ENCODE measurements at places on chromosomes 1 and 21.

DNA sequence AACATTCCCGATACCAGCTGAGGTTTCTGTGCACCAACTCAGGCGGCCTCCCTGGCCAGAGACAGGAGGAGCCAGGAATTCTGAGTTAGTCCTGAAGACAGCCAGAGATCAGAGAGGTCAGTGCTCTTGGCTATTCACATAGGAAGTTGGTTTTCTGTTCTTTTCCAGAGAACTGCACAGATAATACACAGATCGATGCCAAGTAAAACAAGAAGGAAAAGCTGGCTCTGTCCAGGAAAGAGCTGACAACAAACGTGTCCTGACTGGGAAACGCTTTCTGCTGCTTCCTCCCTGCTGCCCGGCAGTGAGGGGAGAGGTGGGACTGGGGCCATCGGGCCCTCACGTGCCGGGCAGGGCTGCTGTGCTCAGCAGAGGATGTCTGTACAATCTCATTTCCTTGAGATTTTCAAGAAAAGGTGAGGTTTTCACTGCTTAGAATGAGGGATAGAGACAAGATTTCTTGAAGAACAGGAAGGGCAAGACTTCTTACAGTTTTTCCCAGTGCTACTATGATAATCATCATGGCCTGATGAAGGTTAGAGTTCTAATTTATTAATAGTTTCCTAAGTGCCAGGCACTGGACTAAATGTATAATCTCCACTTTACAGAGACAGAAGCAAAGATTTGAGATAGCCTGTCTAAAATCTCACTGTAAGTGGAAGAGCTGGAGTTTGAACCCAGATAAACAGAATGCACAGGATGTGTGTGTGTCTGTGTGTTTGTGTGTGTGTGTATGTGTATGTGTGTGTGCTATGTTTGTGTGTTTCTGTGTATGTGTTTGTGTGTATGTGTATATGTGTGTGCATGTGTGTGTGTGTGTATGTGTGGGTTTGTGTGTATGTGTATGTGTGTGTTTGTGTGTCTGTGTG lies 211.0 kb upstream of the RAB4A start:
- DNase-seq = no peak

GRCh38 chr21:35578347-35578782 lies 482.0 kb downstream of the SETD4 start:
- no peak for DNase-seq

DNA sequence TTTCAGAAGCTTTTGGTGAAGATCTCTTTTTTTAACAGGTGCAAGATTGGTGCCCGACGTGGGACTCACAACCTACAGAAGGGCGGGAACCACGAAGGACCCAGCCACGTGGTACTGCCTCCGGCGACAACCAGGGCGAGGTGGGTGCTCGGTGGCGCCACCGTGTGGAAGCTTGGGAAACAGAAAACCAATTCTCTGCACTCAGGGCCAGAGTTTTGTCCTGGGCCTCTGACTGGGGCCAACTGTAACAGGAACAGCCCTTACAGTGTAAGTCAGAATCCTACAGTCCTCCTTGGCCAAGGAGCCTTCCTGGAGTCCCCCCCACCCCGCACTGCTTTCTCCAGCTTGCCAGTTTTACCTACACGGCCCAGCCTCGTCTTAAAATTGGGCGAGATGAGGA lies 11.6 kb upstream of the S100A7A start:
- peak; percentile 49 for DNase-seq

DNA sequence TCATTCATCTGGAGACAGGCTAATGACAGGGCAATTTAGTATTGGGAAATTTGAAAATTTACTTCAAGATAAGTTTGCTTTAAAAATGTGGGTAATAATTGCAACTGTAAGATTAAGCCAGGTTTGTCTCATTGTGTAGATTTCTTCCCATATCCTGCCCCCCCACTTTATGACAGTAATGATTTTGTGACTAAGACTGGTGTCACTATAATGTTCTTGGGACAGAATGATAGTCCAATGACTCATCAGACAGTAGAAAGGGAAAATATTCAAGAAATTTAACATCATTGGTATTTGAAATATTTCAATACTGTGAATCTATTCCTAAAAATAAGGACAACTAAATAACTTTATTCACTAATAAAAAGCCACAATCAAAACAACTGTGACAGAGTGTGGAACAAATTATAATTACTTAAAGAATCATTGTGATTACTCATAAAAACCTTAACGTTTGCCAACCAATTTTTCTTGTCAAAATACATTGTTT lies 36.7 kb downstream of the FH start:
- no peak for DNase-seq

DNA sequence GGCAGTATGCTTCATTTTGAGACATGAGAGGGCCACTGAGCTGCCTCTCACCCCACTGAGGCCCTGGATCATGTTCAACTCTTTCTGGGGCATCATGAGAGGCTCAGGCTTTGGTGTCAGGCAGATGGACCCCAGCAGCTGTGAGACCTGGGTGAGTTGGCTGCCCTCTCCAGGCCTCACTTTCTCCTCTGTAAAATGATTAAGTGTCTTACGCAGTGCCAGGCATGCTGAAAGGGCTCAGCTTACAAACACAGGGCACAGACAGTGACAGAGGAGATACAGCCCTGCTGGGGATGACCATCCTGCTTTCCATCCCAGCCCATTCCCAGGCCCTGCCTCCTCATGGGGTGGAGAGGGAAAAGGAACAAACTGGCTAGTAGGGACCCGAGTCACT lies 387.4 kb downstream of the MATN1 start:
- DNase-seq = no peak

DNA sequence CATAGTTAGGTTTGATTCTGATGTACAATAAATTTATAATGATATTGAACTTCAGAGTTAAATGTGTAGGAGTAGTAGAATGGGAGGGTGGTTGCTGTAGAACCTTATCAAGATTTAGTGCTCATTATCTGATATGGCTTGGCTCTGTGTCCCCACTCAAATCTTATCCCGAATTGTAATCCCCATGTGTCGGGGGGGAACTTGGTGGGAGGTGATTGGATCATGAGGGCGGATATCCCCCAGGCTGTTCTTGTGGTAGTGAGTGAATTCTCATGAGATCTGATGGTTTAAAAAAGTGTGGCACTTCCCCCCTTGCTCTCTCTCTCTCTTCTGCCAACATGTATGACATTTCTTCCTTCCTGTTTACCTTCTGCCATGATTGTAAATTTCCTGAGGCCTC lies 265.5 kb downstream of the GRIK1 start:
- DNase-seq = no peak

DNA sequence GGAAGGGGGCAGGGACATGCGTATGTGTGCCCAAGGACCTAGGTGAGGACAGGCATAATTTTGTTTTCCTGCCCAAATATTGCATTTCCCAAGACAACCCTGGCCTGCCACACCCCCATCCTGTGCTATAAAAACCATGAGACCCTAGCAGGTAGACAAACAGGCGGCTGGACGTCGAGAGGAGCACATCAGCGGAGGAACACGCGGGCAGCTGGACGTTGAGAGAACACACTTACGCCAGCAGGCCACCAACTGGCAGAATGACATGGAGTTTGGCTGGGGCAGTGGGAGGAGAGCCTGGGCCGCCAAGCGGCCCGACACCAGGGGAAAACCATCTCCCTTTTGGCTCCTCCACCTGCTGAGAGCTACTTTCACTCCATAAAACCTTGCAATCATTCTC lies 3.0 kb upstream of the FGGY start:
- DNase-seq = no peak

DNA sequence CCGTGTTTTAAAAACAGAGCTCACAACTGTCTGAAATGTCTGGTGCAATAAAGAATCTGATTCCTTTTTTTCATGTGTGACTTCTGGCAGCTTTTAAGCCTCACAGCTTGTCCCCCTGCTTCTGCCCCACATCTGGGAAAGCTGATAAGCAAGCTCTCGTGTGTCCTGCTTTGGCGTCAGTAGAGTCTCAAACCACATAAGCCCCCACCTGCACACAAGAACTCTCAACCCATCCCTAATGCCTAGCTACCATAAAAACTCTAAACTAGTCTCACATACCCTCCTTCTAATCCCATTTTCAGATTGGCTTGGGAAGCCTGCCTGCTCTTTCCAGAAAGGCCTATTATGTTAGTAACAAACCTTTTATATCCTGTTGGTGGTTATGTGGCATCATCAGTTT lies 94.6 kb upstream of the DAB1 start:
- no peak for DNase-seq

- no peak for DNase-seq
These were observed 1.1 kb downstream of the KRTAP10-12 start for GRCh38 chr21:44697811-44698734.

- DNase-seq = no peak
These were observed 180.4 kb downstream of the FOXD2 start for GRCh38 chr1:47618222-47618720.

DNA sequence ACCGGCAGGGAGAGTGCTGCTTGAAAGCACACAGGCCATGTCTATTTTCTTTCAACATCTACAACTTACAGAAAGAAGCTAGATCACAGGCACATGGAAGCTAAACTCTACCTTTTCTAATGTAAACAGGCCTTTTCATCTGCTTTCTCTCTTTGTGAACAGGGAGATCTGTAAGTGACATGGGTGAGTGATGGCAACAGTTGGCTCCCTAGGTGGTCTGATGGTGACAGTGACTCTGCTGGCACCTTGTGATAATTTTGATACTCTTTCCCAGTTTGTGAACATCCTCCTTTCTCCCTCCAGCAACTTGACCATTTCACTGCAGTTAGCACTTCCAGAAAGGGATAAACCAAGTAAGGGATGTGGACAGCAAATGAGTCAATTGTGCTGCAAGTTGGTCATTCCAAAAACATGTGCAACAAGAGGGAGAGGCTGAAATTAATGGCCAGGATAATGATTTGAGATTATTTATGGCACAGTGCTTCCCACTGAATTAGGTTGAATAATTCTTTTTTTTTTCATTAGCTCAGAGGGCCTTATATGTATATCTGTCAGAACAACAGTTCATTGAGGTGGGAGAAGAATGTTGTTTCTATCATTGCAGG lies 89.5 kb downstream of the XCL2 start:
- no peak for DNase-seq

- no peak for DNase-seq
These were observed 47.5 kb upstream of the SLC19A1 start for GRCh38 chr21:45589686-45590245.

- peak; percentile 65 for DNase-seq
These were observed 47.5 kb downstream of the SYDE2 start for GRCh38 chr1:85153149-85153891.

- DNase-seq = no peak
These were observed 415.4 kb downstream of the TTLL7 start for GRCh38 chr1:83583351-83584014.

DNA sequence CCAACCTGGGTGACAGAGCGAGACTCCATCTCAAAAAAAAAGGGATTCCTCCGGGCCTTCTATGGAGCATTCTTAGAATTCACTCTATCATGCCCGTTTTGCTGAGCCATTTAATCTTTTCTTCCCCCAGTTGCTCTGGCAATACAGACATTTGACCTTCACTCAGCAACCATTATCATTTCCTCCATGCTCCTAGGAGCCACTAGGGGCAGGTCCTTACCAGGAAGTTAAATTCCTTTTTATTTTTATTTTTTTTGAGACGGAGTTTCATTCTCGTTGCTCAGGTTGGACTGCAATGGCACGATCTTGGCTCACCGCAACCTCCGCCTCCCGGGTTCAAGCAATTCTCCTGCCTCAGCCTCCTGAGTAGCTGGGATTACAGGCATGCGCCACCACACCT lies 9.7 kb upstream of the CGN start:
- DNase-seq = no peak
